ENCODE measurements at places on chromosomes 5 and 9. TPM values are rescaled to one million over a fixed set of nuclear protein-coding genes. Genes with fewer than 3 reads are reported as not detected.

The NR2F1 gene
- total RNA-seq = 49.5 TPM

The GGTA1 gene
- total RNA-seq = 11.0 TPM

The ARHGEF37 gene
- total RNA-seq = 21.8 TPM

The PDE8B gene
- 4.5 TPM for total RNA-seq

The GPR151 gene
- total RNA-seq = not detected

The BTNL8 gene
- total RNA-seq = 0.19 TPM

The SLC35D2 gene
- 27.7 TPM for total RNA-seq

The ZBTB43 gene
- total RNA-seq = 18.8 TPM

Data from kidney (tissue), 22 donors.